ENCODE measurements at places on chromosomes 3 and 15. TPM values are rescaled to one million over a fixed set of nuclear protein-coding genes. Genes with fewer than 3 reads are reported as not detected.

The CD200R1 gene
- total RNA-seq, result not detected

The KY gene
- total RNA-seq, result 8.0 TPM

The HGD gene
- total RNA-seq, result 3.0 TPM

The IL20RB gene
- 0.59 TPM for total RNA-seq

The SLC38A3 gene
- not detected for total RNA-seq

The CD80 gene
- under 0.01 TPM for total RNA-seq

The ADGRG7 gene
- 0.30 TPM for total RNA-seq

The PLD1 gene
- 22.4 TPM for total RNA-seq

The SLC24A5 gene
- not detected for total RNA-seq

The GPR15 gene
- total RNA-seq, result not detected

The TNFSF10 gene
- not detected for total RNA-seq

The PLA2G4B gene
- total RNA-seq, result 1.5 TPM

The STX19 gene
- not detected for total RNA-seq

The HACL1 gene
- 14.6 TPM for total RNA-seq

The ZNF385D gene
- not detected for total RNA-seq

The PDIA3 gene
- 690 TPM for total RNA-seq

The DPPA4 gene
- not detected for total RNA-seq

The LRRC31 gene
- not detected for total RNA-seq

The NOX5 gene
- total RNA-seq, result 0.30 TPM

The TTC21A gene
- total RNA-seq, result 3.5 TPM

The PLOD2 gene
- 1,580 TPM for total RNA-seq

The CHRD gene
- 0.55 TPM for total RNA-seq

The CP gene
- total RNA-seq, result not detected

The HRH1 gene
- 28.3 TPM for total RNA-seq

The ITIH1 gene
- not detected for total RNA-seq

The NME9 gene
- not detected for total RNA-seq

The TNNC1 gene
- 0.89 TPM for total RNA-seq

The SLCO2A1 gene
- not detected for total RNA-seq

The HYAL3 gene
- 5.3 TPM for total RNA-seq

The IQCB1 gene
- total RNA-seq, result 28.0 TPM

The GOLGA8T gene
- total RNA-seq, result not detected

The DNAJB11 gene
- total RNA-seq, result 102 TPM

The KNG1 gene
- not detected for total RNA-seq
